ENCODE measurements at places on chromosomes 13 and 19. TPM values are rescaled to one million over a fixed set of nuclear protein-coding genes. Genes with fewer than 3 reads are reported as not detected.

- DNase-seq = no peak
Measured at GRCh38 chr19:35740108-35740422, 2.2 kb downstream of the IGFLR1 start.

DNA sequence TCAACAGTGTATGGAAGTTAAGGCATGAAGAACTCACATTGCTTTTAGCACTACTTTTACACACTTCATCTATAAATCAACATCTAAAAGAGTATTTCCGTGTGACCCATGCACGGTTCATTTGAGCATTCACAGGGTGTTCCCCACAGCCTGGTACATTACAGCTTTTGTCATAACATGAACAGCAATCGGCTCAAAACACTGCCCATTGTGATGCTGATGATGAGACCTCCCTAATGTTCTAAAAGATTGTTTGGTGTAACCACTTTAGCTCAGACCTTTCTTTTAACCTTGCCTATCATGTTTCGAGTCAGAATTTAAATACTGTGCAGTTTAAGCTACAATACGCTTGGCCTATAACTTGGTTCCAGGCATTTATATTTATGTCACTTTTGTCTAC, 4.1 kb upstream of the KLF5 start:
- DNase-seq = no peak

DNA sequence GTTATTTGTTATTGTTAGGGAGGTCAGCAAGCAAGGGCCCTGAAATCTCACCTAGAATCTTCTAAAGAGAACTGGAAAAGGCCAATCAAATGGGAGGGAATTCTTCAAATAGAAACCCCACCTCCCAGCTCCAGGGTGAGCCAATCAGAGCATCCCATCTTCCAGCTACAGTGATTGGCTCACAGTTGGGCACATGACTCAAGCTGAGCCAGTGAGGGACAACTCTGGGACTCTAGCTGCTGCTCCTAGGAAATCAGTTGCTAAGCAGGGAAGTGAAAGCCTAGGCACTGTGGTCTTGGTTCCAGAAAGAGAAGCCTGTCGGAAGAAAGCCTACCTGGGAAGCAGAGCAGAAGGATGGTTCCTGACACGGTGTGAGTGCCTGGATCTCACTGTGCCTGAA, 13.4 kb downstream of the TM6SF2 start:
- peak; percentile 10 for DNase-seq

- DNase-seq = no peak
Measured at GRCh38 chr19:2176337-2176994, 12.7 kb downstream of the DOT1L start.

GRCh38 chr19:42052241-42052863, 17.7 kb downstream of the GRIK5 start:
- no peak for DNase-seq

DNA sequence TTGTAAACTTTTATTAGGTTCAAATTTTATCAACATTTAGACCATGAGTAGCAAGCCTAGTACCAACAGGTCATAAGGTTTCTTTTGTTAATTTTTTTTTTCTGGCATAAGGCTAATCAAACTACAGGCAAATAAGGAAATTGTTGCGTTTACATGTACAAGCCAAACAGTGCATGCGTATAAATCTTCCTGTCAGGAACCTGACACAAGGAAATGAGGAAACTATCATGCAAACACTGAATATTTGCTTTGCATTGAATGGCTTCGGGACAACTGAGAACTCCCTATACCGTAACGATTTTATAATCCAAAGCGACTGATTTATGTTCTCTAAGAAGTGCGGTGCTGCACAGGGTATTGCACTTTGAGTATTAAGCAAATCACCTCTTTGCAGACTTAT, 133.0 kb upstream of the TRPC4 start:
- peak; percentile 2 for DNase-seq

The CBY2 gene
- total RNA-seq = not detected

The TTC9B gene
- total RNA-seq = not detected

The KLK14 gene
- not detected for total RNA-seq

All from lung microvascular endothelial cell (primary cell).